ENCODE measurements at places on chromosomes 5 and 9.
A peak's percentile ranks its signal among the peaks of the same experiment; 100 is the strongest.

GRCh38 chr5:1545805-1546355 is 22.1 kb upstream of the LPCAT1 start:
- no peak for DNase-seq

DNA sequence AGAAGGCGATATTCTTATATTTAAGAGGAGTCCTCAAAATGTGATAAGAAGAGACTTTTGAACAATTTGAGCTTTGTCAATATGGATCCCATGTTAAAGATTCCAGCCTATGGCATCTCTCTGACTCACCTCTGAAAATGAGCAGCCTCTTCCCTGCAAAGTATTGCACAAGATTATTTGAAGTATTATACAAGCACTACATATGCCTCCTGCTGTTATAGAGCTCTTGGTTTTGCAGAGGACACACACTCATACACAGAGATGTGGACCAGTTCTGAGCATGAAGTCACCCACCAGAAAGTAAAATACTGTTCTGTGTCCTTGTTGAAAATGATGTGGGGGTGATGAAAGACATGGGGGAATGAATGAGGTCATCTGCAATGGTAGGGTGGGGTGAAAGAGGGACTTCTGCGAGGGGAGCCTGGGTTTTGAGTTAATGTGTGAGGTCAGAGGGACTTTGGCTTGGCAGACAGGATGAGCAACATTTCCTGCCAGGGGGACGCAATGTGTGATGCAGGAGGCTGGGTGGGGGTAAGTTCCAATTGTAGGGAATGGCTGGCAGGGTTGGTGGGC is 25.8 kb downstream of the FBXL7 start:
- DNase-seq: no peak

DNA sequence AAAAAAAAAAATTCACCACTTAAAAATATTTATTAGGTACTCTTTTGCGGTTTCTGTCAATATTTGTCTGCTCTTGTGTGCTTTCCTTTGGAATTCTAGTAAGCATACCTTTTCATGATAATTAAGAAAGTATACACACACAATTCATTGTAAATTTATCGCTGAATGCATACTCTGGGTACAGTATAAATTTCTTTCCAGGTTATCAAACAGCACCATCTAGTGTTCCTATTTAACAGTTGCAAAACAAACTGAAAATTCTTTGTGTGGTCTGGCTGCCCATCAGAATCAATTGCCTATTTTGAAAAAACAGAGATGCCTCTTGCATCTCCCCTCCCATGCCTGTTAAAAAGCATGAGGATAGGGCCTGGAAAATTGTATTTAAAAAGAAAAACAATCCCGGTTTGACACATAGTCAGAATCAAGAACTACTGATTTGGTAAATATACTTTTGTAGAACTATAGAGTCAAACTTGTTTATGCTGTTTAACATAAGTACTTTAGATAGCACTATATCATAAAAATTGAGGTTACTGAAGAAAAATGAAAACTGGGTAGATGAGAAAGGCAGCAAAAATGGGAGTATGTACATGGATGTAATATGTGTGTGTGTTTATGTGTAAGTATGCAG is 16.2 kb downstream of the PGGT1B start:
- DNase-seq: no peak

- peak; percentile 26 for DNase-seq
Measured at GRCh38 chr5:109656829-109657228, 32.9 kb upstream of the MAN2A1 start.

GRCh38 chr5:172915514-172915913 is 43.7 kb upstream of the RPL26L1 start:
- DNase-seq: no peak

Data from left ventricle myocardium inferior (tissue), 1 donor.